ENCODE measurements at places on chromosomes 11 and 22.
A peak's percentile ranks its signal among the peaks of the same experiment; 100 is the strongest.

DNA sequence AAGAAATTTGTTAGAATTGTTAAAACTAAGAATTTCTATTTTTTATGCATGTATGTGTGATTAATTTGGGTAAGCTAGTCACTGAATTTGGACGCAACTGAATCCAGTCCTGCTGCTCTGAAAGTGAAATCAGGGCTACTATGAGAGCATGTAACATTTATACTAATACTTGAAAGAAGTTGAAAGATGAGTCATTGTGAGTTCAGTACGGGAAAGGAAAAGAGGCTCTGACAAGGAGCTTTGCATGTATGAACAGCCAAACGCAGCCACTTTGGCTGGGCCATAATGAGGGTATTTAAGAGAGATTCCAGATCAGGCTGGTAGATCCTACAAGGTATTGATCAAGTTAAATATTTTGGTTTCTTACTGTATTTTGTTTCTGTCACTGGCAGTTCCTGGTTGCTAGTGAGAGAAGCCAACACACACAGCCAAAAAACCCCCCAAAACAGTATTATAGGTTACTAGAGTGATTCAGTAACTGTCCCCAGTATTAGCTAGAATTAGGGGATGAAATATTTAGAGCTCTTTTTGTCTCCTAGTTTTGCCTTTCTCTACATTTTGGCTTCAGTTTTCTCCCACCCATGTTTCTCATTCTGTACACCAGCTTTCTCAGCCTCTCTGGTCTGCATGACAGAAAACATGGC, 14.1 kb downstream of the AASDHPPT start:
- DNase-seq: no peak

GRCh38 chr11:61679296-61679695, 895 bp upstream of the DAGLA start:
- DNase-seq: no peak

DNA sequence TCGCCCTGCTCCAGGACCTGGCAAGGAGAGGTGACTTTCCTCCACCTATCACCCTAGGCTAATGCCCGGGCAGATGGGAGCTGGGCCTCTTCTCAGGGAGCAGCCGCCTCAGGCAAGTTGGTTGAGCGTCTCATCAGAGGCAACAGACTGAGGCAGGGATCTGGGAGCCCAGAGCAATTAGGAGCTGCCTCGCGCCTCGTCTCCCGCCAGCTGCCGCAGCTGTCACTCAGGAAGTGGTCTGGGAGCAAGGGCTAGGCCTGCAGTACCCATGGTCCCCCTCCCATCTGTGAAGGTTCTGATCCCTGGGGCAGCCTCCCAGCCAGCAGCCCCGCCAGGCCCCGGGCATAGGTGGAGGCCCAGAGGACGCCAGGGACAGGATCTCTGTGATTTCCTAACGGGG, 4.6 kb upstream of the CABP7 start:
- no peak for DNase-seq

- no peak for DNase-seq
These were observed 34.7 kb downstream of the ATG16L2 start for GRCh38 chr11:72848846-72849466.

DNA sequence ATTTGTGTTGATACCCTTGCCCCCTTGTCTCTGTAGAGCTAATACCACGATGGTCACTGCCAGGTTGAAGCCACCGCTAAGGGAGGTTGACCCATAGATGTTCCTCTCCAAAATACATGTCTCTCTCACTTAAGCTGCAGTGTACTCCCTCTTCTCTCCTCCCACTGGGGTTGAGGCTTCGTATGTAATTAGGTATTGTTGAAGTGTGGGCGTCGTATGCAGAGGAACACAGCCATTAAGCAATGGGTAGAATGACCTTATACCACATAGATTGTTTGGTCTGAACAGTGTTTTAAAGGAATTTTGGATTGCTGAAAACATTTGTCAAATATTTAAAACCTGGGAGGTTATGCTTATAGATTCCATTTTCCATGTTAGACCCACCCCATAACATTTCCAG, 71.9 kb downstream of the TRAF6 start:
- DNase-seq: no peak

- peak; percentile 60 for DNase-seq
These were observed at the start of gene TIRAP for GRCh38 chr11:126282736-126283591. Gene TIRAP (plus strand): TSS chr11:126283093. CDS start chr11:126290895, 7,802 bp downstream.

- no peak for DNase-seq
These were observed 64.6 kb downstream of the EXT2 start for GRCh38 chr11:44159848-44160721.

DNA sequence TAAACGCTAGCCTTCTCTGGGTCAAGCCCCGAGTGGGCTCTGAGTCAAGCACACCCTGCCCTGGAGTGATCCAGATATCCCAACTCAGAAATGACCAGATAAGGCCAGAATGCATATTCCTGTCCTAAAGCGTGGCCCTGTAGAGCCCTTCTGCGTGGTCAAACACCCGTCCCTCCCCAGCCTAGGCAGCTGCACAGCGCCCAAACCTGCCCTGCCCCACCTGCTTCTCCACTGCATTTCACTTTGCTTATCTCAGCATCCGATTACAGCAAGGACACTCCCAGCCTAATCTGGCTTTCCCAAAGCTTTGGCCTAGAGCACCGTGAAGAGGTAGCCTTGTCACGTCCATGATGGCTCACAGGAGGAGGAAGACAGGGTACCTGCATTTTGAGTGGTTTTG, 11.9 kb upstream of the TMPRSS4 start:
- DNase-seq: no peak

GRCh38 chr11:1073851-1074243, 827 bp upstream of the MUC2 start:
- no peak for DNase-seq

DNA sequence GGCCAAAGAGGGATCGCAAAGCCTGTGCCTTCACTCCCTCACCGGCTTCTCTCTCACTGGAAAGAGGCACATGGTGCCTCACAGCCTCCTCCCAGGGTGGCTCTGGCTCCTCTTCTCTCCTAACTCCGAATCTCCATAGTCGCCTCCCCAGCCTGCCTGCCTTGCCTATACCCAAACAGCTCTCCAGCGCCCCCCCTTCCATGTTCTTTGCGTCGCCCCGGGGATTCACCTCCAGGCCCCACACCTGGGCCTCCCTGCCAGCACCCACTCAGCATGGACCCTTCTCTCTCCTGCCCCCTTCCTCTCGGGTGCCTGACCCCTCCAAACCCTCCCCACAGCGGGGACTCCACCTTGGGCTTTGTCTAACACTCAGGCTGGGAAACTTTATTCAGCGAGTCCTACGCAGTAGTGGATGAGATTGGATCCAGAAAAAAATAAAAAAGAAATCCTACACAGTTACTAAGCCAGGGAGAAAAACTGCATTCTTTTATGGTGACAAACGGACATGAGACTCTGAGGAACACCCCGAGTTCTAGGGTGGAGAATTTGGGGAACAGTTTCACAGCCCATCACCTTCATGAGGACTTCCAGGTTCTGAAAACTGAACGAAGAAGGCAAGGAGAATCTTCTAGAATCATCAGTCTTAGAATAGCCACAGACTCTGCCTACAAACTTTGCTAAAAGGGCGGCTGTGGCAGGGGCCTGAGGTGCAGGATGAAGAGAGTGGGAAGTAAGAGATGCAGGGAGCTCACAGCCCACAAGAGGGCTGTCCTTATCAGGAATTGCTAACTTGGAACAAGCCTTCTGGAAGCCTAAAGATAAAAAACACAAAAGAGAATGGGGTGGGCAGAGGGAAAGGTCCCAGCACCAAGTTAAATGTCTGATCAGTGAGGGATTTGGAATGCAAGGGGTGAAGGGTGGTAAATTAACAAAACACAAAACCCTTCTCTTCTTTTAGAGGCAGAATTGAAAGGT, 5.3 kb downstream of the PPM1F start:
- no peak for DNase-seq

DNA sequence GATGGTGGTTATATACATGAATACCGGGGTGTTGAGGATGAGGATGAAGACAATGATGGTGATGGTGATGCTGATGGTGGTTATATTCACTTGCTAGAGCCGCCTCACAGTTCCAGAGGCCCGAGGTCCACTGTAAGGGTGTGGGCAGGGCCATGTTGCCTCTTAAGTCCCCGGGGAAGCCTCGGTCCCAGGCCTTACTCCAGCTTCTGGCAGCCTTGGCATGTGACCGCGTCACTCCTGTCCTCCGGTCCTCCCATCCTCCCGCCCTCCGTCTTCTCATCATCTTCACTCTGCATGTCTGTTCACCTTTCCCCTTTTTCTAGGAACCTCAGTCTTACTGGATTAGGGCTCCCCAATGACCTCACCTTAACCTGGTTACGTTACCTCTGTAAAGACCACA, 54.6 kb downstream of the IGLL1 start:
- DNase-seq: no peak

- no peak for DNase-seq
These were observed 310 bp downstream of the TCF20 start for GRCh38 chr22:42270176-42270509.

GRCh38 chr11:129644326-129644725, 171.3 kb upstream of the TMEM45B start:
- DNase-seq: no peak

- DNase-seq: no peak
These were observed 86.9 kb upstream of the NNMT start for GRCh38 chr11:114209343-114209742.

GRCh38 chr11:16603890-16604793, 134.3 kb upstream of the C11orf58 start:
- no peak for DNase-seq

DNA sequence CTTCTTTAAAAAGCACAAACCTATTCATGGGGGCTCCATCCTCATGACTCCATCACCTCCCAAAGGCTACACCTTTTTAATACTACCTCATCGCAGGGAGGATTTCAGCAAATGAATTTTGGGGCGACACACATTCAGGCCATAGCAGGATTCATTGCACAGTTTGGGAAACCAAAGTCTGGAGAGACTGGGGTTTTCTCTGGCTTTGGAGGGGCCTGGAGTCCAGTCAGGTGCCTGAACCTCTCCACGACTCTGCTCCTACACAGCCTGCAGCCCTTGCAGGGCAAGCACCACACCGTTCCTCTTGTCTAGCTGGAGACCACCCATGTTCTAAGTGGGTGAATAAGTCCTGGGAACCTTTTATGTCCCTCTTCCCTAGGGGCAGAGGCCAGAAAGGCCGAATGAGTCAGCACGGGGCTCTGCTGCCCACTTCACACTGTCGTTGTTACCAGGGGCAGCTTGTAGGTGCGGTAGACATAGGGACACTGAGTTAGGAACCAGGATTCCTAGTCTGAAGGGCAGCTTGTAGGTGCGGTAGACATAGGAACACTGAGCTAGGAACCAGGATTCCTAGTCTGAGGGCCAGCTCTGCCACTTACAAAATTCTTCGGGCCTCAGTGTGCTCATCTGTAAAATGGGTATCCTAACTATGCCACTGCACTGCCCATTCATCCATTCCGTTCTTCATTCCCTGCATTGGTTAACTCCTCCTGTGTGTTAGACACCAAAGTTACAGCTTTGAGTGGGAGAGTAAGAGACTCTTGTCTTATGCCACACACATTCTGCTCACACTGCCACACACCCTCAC, 251.7 kb upstream of the B3GAT1 start:
- no peak for DNase-seq

GRCh38 chr22:43884600-43885318, 7.1 kb downstream of the PNPLA5 start:
- peak; percentile 19 for DNase-seq

DNA sequence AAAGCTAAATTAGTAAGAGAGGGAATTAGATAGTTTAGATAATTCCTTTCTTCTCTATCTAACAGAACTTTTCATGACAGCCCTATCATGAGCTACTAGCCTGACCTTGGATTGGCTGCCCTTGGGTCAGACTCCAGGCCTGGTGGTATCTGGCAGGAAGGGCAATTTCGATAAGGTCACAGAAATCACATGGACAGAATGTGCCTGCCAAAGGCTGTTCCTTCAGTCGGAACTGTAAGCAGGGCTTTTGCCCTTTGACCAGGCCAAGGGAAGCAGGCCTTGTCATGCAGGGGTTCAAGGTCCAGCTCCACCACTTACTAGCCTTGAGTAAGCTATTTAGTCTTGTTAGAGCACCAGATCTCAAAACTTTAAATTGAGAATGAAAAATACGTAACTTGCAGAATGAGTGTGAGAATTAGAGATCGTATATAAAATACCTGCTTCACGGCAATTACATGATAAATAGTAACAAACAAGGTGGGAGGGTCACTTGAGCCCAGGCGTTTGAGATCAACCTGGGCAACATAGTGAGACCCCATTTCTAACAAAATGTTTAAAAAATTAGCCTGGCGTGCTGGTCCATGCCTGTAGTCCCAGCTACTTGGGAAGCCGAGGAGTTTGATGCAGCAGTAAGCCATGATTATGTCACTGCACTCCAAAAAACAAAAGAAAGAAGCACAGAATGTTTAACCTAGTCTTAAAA, 60.8 kb upstream of the SC5D start:
- no peak for DNase-seq

- DNase-seq: no peak
These were observed 1.0 kb downstream of the HOATZ start for GRCh38 chr11:111515591-111515990.

GRCh38 chr11:4092026-4092425, 2.6 kb upstream of the RRM1 start:
- no peak for DNase-seq

- DNase-seq: no peak
These were observed 23.7 kb upstream of the CXCR5 start for GRCh38 chr11:118859973-118860372.

DNA sequence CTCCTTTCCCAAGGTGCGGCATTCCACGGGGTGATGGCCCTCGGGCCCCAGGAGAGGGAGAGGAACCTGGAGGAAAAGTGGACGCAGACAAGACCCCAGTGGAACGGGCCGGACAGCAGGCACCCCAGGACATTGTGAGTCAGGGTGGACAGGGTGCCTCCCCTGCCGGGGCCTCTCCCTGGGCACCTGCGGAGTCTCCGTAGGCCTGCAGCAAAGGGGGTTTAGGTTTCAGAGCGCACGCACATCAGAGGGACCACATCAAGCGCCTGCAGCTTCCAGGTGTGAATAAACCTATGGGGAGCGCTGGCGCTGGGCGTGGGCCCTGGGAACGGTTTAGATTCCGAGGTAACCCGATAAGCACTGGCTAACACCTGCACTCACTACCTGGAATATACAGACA, 22.7 kb upstream of the FGF19 start:
- DNase-seq: no peak

All from stimulated activated naive CD4-positive, alpha-beta T cell treated with Interleukin-2 at 50 U/mL for 16 hours (primary cell).